ENCODE measurements at places on chromosomes 6 and 20.

DNA sequence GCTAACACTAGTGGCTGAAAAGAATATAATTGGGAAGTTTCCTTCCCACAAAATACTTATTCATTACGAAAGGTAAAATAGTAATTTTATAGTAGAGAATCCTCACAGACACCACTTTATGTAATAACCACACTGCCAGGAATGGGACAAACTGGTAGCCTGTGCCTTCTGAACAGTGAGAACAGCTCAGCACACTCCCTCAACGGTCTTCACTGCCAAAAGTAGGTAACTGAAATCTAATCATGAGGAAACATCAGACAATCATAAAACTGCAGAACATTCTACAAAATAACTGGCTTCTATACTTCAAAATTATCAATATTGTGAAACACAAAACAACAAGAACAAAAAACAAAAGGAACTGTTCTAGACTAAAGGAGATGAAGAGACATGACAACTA lies 44.1 kb downstream of the NUP153 start:
- DNase-seq, result no peak

GRCh38 chr20:12358006-12358654 lies 440.4 kb downstream of the BTBD3 start:
- DNase-seq, result peak; percentile 6

DNA sequence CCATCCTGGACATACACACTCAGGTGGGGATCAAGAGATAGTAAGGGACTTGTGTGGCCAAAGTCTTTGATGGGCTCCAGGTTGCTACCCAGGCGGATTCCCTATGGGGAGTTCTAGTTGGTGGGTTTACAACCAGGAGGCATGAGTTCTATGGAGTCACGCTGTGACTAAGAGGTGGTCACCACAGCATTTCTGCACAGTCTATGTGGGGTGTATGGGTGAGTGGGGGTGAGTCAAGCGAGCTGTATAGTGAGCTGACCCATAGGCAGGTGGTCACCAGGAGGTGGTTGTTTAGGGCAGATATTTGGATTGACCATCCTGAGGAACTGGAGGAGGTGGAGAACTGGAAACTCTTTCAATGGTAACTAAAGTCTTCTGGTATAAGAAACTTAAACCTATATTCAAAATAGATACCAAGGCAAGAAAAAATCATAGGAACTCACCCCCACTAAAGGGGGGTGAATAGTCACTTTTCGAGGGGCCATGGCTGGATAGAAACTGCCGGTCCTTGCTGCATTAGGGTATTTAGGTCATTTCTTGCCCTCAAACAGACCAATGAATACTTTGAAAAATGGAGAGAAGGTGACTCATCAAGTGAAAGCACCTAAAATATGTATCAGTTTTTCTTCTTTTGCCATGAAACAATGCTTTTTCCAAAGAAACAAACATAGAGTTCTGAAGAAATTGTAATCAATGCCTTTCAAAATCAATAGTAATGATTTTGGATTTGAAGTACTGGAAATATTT lies 84.3 kb upstream of the NRN1 start:
- DNase-seq, result no peak

- DNase-seq, result no peak
Observed at GRCh38 chr20:53274365-53274764, 302.2 kb downstream of the TSHZ2 start.

DNA sequence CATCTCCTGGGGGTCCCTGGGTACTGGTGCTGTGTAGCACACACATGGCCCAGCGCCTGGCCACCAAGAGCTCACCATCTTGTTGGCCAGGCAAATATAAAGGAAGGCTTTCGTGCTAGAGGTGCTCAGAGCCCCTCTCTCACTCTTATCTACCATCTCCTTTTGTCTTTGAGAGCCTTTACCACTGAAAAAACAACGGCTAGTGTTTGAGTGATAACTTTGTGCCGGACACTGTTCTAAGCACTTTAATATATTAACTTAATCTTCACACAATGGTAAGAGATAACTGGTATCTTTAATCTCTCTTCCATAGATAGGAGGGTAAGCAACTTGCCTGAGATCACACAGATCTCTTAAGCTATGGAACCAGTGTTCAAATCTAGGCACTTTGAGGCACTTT lies 21.5 kb upstream of the ARHGAP18 start:
- DNase-seq, result no peak

DNA sequence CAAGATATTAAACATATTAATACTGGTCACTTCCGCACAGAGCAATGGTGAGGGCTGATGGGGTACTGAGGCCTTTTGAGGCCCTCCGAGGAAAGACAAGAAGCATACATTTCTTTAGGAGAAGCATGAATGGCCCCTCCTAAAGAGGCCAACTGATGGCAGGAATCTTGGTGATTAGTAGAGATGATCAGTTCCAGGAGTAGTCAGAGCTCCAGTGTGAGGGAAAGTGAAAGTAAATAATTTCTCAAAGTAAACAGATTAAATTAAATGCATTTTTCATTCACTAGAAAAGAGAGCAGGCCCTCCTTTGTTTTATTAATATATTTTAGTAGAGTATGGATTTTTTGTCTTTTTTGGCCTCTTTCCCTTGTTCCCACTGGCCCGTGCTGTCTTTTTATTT lies 38.2 kb downstream of the NOX3 start:
- no peak for DNase-seq

DNA sequence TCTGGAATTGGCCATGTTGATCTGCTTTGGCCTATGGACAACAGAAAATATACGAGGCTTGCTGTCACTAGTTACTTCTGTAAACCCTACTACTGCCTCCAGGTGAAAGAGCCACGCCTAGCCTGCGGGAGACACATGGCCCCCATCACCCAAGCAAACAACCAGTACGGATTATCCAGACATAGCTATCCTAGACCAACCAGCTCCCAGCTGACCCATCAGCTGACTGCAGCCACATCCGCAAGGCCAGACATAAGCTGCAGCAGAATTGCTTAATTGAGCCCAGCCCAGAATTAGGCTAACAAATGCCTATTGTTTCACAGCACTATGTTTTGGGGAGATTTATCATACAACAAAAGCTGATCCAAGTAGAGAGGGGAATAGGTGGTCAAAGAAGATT lies 13.5 kb downstream of the REV3L start:
- peak; percentile 26 for DNase-seq

- peak; percentile 32 for DNase-seq
Observed at GRCh38 chr6:170295510-170296422, 4.9 kb upstream of the DLL1 start.

DNA sequence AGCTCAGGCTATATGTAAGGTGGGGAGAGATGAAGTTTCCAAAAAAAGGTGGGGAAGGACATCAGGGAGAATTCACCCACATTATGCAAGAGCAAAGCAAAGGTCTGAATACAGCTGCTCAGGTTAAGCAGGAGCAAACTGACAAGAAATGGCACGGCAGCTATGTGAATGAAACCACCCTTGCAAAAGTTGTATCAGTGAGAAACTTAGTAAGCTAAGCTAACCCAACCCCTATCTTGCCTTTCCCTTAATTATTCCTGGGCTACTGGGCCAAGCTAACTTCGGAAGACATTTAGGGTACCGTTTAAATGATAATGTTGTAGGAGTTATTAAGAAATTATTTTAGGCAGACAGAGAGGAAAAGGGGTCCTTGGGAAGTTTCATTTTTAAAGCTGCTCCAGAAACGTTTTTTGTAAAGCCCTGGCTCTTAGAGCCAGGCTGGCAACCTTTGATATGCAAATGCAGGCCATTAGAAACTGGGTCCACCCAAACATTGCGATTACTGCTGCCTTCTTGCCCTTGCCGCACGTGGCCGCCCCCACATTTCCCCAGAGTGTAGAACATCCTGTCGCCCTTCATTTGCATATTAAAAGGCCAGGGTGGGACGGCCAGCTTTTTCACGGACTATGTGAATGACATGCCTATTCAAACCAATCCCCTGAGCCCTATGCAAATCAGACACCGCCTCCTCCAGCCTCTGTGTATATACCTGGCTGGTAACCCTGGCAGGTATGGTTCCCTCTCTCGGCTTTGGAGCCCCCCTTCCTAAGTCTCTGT lies 60.5 kb upstream of the SAMD5 start:
- no peak for DNase-seq

DNA sequence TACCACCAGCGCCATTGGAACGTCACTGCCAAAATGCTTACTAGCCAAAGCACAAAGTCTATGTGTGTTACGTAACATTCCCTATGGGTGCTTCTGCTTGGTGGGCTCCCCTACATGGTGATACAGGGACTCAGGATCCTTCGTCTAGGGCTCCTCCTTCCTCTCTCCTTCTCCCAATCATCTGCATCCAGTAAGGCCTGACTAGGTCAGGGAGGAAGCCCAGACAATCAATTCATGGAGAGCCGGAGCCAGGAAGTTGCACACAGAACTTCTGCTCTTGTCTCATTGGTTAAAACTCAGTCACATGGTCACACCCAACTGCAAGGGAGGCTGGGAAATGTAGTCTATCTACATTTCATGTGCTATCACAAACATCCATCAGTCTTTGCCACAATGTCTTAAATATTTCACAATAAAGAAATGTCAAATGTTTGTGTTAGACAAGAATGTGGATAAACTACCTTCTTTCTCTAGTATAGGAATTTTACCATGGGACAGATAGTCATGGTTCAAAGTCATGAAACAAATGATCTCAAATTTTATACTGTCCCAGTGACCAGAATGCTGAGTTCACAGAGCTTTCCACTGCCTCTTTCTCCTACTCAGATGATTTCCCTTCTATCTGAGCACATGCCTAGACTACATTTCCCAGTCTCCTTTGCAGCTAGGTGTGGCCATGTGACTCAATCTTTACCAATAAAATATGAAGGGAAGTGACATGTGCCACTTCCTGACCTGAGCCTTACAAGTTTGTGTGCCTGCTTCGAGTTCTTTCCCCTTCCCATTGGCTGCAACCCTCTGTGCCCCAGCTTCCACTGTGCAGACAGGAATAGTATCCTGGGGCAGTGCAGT lies 9.3 kb upstream of the KCNK15 start:
- peak; percentile 47 for DNase-seq

DNA sequence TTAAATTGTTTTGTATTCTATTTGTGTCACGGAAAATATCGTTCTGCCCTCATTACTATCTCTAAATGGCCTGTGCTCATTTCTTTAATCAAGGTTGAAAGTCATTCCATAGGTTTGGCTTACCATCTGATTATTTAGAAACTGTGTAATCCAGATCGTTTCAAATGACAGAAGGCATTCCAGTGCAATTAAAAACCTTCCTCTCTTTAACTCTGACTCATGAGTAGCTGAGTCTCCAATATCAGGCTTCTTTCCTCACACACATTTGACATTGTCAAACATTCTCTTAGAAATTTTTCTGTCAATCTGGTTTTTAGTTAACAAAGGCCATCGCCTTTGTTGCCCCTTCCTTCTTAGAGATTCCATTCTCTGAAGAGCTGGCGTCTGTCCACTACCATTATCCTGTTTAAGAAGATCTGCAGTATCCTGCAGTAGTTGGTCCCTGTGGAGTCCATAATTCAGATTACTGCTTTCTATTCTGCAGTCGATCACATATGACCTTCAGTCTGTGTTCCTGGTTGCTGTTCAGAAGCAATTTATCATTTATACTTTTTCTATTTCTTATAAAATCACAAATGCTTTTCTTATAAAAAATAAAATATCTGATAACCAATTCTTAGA lies 3.9 kb upstream of the TRDN start:
- no peak for DNase-seq

DNA sequence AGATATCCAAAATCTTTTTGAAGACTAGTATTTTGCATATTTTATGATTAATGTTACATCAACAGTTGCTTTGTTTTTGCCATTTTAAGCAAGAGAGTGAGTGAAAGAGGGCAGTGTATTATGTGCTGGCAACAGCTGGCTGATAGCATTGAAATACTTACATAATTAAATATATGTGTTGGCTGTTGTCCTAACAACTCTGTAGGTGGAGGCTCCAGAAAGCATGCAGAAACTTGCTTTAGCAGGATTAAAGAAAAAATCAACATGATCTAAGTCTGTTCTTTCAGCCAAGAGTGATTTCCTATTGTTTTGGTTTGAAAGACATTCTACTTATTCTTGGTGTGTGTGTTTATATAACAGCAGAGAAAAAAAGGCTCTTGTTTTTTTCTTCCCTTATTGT lies 127.5 kb downstream of the CDKAL1 start:
- peak; percentile 90 for DNase-seq
